Activated CD4-positive, alpha-beta T cell treated with anti-CD3 and anti-CD28 coated beads, Interleukin-2, amount 50 U/mL, for 24 hours (primary cell): ENCODE measurements at places on chromosomes 7 and 10.
A peak's percentile ranks its signal among the peaks of the same experiment; 100 is the strongest.

- DNase-seq = peak; percentile 76
These were observed 44.8 kb downstream of the KBTBD2 start for GRCh38 chr7:32846630-32847225.

- DNase-seq = no peak
These were observed 81.1 kb downstream of the MET start for GRCh38 chr7:116753130-116753529.

DNA sequence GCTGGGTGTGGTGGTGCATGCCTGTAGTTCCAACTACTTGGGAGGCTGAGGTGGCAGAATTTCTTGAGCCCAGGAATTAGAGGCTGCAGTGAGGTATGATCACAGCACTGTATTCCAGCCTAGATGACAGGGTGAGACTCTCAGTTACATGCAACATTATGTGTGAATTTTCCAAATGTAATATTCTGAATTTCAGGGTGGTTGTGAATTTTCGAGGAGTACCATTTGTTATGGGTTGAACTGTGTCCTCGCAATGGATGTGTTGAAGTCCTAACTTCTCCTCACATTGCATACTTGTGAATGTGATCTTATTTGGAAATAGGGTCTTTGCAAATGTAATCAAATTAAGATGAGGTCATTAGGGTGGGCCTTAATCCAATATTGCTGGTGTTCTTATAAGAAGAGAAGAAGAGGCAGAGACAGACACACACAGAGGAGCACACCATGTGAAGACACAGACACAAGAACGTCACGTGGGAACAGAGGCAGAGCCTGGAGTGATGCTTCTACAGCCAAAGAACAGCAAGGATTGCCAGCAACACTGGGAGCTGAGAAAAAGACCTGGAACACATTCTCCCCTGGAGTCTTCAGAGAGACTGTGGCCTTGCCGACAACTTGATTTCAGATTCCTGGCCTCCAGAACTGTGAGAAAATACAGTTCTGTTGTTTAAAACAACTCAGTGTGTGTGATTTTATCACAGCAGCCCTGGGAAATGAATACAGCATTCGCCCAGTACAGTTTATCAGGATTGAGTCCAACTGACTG, 91.9 kb downstream of the ZNF783 start:
- no peak for DNase-seq

DNA sequence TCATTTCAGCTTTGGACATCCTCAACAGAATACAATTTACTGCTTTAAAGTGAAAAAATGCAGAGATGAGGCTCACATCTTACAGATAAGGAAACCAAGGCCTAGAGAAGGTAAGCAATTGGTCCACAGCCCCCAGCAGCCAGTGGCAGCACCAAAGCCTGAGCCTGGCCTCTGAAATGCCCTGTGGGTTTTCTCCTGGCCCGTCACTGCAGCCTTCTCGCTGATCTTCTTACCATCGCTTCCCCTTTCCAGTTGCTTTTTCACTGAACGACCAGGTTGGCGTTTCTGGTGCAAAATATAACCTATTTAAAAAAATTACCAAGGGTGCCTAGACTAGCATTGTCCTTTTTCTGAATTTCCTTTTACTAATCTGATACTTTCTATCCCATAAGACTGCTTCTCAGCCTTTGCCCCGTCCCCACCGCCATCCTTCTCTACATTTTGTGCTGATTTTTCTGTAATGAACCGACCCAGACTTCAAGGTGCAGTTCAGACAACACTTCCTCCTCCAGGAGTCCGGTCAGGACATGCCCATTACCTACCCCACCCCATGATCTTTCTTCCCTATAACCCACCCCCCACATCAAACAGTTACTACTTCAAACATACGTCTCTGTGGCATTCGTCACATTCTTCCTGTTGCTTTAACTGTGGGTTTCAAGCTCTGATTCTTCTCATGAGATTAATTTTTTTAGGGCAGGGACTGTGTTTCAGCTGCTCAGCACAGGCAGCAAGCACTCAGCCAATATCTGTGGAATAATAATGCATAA, 289.4 kb downstream of the DNAJB6 start:
- no peak for DNase-seq

GRCh38 chr10:99331207-99331803, 2.1 kb downstream of the CNNM1 start:
- DNase-seq = no peak

DNA sequence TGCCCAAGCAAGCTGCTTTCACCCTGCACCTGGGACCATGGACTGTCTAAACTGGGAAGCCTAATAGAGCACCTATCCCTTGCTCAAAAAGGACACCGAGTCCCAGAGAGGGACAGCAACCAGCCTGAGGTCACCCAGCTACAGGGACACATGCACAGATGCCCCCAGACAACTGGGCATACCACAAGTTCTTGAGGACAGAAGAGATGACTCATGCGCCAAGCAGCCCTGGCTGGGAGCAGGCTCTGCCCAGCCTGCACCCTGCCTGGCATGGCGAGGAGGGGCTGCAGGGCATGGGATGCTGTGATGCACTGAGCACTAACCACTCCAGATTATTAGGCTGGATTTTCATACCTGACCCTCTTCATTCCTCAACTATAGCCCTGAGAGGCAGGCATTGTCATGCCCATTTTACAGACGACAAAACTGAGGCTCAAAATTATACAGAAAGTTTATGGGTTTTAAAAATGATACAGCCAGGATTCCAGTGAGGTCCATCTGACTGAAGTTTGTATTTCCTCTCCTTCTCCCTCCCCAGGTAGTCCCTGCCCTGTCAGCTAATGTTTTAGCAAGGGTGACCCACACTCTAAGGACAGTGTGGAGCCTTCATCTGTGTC, 289.3 kb upstream of the ZMIZ1 start:
- no peak for DNase-seq

DNA sequence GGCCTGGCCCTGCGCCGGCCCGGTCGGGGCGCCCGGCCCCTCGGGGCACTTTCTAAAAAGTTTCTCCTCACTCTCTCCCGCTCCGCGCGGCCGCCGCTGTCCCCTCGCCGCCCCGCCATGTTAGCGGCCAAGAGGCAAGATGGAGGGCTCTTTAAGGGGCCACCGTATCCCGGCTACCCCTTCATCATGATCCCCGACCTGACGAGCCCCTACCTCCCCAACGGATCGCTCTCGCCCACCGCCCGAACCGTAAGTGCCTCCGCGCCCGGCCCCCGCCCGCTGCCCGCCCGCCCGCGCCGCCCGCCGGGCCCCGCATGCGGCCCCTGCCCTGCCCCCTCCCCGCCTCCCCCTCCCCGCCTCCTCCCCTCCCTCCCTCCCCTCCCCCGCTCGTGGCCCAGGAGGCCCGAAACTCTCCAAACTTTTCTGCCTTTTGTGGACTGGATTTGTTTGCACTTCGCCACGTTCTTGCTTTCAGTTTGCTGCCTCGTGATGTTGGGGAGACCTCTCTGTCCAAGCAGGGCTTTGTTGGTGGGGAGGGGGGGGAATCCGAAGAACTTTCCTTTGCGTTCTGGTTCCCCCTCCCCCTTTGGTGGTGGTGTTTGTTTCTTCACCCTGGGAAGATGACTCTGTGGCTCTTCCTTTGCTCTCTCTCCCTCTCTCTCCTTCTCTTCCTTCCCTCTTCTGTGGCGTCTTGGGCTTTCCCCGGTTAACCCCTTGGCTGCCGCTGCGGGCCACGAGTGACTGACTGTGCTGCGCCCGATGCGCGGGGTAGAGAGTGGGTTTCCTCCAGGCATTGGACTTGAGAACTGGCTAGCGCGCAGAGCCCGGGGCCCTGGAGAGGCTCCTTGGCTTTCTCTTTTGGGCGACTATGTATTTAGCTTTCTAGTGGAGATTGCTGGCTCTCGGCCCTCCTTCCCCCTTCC, 1.6 kb downstream of the TCF7L2 start:
- DNase-seq = peak; percentile 9

DNA sequence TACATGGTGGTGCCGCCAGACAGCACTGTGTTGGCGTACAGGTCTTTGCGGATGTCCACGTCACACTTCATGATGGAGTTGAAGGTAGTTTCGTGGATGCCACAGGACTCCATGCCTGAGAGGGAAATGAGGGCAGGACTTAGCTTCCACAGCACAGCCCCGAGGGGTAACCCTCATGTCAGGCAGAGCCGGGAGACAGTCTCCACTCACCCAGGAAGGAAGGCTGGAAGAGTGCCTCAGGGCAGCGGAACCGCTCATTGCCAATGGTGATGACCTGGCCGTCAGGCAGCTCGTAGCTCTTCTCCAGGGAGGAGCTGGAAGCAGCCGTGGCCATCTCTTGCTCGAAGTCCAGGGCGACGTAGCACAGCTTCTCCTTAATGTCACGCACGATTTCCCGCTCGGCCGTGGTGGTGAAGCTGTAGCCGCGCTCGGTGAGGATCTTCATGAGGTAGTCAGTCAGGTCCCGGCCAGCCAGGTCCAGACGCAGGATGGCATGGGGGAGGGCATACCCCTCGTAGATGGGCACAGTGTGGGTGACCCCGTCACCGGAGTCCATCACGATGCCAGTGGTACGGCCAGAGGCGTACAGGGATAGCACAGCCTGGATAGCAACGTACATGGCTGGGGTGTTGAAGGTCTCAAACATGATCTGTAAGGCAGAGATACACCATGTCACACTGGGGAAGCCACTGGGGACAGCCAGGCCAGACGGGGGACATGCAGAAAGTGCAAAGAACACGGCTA, 104.6 kb upstream of the TNRC18 start:
- DNase-seq = no peak

- DNase-seq = no peak
These were observed 14.2 kb downstream of the RAB11FIP2 start for GRCh38 chr10:118032564-118032963.

- DNase-seq = no peak
These were observed 246.9 kb downstream of the AHR start for GRCh38 chr7:17545348-17545747.

DNA sequence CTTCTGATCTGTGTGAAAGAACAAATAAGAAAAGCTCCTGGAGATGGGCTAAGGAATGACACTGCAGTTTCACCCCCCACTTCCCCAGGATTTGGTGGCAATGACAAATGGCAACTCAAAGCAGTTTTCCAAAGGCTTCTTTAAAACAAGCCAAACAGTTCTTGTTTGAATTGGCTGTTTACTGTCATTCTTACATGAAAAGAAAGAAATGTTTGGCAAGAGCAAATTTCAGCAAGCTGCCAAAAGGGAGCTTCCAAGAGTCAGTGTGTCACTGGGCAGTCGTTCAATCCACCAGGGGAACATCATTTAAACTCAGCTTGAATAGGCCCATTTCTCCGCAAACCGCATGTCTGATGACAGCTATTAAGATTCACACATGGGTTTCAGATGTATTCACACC, 119.0 kb upstream of the RHOBTB1 start:
- DNase-seq = no peak

DNA sequence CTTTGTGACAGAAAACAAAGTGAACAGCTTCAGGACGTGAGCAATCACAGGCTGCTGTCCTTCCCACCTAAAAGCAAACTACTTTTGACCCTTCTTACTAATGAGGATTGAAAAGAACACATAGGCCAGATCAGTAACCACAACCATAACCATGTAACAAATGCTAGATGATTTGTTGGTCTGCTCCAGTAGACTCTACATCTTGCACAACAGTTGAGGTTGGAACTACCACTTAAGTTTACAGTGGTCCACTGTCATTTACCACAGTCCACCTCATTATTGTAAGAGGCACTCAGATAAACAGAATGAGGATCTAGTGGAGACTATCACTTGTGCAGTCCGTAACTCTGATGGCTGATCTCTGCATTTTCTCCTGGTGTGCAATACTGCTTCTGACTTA, 27.8 kb downstream of the NET1 start:
- DNase-seq = no peak

GRCh38 chr10:84822931-84823630, 494.7 kb downstream of the CCSER2 start:
- no peak for DNase-seq

- DNase-seq = no peak
These were observed 76.8 kb downstream of the GATA3 start for GRCh38 chr10:8130973-8131911.

DNA sequence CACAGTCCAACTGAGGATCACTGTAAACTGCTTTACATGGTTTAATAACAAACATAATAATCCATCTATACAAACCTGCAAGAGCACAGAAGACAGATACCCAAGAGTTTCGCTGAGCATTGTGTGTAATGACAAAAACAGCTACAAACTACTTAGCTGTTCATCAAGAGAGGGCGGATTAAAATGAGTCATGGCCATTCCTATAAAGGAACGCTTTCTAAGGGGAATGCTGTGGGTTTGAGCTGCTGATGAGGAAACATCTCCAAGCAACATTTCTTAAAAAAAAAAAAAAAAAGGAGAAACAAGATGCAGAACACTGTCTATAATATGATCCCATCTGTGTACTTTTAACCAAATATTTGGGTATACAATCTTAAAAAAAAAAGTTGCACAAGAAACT, 33.8 kb downstream of the VOPP1 start:
- DNase-seq = no peak

GRCh38 chr7:120060281-120060680, 212.7 kb upstream of the KCND2 start:
- DNase-seq = no peak

GRCh38 chr7:6307762-6308161, 35.3 kb upstream of the CYTH3 start:
- DNase-seq = no peak

DNA sequence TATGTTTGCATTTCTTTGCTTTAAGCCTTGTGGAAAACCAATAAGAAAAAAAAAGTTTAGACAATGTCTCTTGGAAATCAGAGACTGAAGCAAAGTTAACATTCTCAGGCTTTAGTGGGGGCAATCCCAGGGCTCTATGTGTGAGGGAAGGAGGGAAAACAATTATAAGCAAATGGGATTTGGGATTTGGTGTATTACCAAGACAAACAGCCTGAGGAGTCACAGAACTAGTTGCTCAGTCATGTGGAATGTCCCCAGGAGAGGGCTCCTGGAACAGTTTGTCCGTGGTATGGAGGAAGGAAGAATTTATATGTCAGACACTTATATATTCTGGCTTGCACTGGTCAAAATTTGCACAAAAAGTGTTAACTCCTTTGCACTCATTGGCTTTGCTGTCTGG, 562.9 kb upstream of the TPK1 start:
- DNase-seq = no peak

- no peak for DNase-seq
These were observed 90.7 kb upstream of the LEP start for GRCh38 chr7:128150223-128150865.

- no peak for DNase-seq
These were observed 119.6 kb upstream of the MKX start for GRCh38 chr10:27865221-27865635.

- no peak for DNase-seq
These were observed 134.3 kb downstream of the DOCK4 start for GRCh38 chr7:112071856-112072255.

GRCh38 chr10:3963191-3963673, 178.2 kb upstream of the KLF6 start:
- DNase-seq = no peak

DNA sequence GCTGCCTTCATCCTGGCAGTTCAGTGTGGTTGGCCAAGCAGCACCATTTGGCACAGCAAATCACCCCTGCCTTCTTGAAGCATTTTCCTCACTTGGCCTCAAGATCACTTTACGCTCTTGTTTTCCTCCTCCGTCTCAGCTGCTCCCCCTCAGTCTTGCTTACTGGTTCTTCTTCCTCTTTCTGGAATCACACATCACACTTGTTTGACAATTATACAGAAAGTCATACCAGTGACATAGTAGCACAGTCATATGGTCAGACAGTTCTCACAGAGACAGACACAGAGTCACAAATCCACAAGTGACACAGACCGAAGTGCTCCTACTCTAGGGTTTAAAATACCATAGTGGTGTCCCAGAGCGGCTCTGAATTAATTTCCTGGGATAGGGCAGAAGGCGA, 43.8 kb upstream of the ARL4A start:
- no peak for DNase-seq

GRCh38 chr10:88735661-88736060, 24.2 kb upstream of the LIPN start:
- no peak for DNase-seq
